ENCODE measurements at places on chromosomes 2 and 18.

DNA sequence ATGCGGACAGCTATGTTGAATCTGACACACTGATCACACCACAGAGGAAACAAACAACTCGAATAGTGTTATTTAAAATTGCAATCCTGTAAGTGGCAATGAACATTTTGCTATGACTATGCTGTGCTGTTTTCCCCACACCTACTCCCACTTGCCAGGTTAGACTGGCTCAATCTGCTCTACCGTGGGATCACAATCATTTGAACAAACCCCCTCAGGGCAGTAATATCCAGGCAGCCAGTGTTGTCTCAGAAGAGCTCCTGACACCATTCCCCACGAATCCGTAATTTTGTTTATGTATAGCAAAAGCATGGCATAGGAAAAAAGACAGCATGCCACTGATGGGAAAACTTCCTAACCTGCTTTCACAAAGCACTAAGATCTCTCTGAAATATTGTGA is 284.3 kb downstream of the ERBB4 start:
- DNase-seq: no peak

DNA sequence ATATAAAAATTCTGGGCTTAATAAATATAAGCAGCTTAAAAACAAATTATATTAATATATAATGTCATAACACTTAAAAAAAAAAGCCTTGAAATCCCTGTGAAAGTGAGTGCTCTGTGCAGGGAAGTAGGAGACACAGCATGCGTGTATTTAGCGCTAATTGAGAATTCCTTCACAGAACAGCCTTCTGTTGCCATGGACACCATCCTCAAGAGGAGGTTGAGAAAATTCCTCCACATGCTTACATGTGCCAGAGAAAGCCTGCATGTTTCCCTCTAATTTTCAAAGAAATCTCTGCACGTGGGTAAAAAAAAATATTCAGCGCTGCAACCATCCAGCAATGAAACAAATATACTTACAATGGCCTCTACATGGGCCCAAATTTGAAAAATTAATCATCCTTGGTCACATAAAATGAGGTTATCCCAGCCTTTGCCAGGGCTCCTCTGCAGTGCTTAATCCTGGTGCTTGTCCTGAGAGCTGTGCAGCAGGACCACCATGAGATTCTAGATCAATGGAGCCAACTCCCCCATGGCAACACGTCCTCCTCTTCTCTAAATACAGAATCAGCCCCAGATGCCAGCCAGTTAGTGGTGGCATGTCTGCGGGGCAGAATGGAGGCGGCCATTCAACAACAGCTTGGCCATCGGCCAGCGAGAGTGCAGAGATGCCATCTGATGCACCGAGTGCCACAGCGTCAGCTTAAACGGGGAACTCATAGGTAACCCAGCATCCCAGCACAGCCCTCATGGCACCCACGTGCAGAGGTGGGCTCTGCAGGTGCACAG is 228.0 kb downstream of the MYT1L start:
- no peak for DNase-seq

GRCh38 chr2:127048618-127048935 is 58.4 kb downstream of the BIN1 start:
- DNase-seq: no peak

- no peak for DNase-seq
These were observed 11.8 kb downstream of the PMAIP1 start for GRCh38 chr18:59911600-59911999.

DNA sequence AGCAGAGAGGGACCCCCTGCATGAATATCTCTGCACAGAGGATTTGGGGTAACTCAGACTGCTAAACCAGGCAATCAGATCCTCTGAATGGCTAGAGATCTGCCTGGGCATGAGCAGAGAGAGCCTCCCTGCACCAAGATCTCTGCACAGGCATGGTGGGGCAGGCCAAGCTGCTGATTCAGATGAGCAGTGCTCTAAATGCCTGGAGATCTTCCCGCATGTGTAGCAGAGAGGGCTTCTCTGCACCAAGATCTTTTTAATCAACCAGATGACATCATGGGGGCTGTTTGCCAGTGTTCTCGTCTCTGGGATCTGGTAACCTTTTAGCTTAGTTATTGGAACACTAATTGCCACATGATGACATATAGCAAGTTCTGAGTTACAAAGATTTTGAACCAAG is 301.3 kb upstream of the GALNT5 start:
- no peak for DNase-seq

DNA sequence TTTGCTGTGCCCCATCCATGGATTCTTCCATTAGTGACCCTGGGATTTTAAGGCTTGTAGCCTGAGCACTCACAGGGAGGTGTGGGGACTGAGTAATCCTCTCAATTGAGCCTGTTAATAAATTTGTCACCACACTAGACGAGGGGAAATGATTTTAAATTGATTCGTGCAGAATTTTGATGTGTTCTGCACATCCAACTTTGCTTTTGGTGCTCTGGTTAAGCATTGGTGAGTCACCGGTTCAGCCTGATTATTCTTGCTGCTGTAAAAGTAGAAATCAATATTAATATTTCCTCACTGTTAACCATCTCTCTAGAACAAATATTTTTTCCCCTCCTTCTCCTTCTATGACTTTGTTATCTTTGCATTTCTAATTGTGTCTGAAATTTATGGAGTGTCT is 482.0 kb downstream of the TSN start:
- DNase-seq: no peak

DNA sequence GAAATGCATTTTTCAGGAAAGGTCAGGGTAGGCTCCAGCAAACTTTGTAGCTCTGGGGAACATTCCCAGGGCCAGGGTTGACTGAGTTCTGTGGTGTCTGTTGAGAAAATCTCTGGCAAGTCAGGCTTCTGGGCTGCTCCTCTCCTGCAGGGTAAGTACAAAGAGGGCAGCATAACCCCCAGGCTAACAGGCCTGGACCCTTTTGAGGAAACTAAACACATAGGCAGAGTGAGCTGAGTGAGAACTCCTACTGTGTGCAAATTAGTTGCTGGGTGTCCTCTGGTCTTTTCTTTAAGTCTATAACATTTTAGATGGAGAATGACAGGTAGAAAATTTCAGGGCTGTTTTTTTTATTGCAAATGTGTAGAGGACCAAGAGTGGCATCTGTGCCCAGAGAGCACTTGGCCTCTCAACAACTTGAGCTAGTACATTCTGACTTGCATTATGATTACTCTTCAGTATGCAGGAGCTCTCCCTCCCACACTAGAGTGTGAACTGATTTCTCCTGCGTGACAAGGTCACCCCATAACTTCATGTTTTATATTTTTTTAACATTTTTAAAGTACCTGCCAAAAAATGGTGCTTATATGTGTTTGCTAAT is 49.9 kb downstream of the GPR39 start:
- no peak for DNase-seq

DNA sequence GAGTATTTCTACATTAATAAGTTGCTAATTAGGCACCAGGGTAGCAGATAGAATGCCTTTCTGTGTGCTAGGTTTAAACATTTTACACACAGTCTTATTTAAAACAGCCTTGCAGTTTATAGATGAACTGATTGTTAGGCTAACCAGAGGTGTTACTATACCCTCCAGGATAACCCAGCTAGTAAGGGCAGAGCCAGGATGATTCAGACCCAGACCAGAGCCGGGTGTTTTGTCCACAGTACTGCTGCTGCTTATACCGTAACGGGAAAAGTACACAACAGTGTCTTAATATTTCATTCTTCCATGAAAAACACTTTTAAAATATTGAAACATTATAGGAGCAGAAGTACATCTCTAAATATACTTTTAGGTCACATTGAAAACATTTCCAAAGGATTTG is 82.7 kb downstream of the MALT1 start:
- DNase-seq: no peak

GRCh38 chr2:150812066-150812465 is 324.6 kb upstream of the RND3 start:
- no peak for DNase-seq

DNA sequence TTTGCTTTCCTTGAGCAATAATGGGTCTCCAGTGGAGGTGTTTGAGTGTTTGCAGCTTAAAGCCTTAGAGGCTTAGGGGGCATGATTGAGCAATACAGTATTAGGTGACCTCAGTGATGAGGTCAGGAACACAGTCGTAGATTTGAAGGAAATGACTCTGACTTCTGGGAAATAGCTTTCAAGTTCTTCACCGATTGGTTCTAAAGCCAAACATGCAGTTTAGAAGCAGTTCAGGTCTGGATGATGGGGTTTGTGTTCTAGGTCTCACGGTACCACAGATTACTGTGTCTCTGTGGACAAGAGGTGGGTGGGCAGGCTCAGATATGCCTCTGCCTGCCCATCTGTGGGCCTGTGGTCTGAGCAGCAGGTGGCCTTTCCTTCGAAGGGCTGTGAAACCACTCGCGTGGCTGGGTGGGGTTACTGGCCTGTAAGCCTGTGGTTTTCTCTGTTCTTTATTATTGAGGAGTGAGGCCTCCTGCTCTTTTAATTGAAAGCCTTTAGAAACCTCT is 7.8 kb downstream of the MTHFD2 start:
- no peak for DNase-seq

Data from fibroblast of skin of left biceps (primary cell).